ENCODE measurements at places on chromosomes 2 and 18.
A peak's percentile ranks its signal among the peaks of the same experiment; 100 is the strongest.

- no peak overlapping the region for H3K27ac ChIP-seq
- H3K4me1 ChIP-seq = no peaks in the 10 kb centered on the region
- H3K4me3 ChIP-seq = no peak overlapping the region
- H3K36me3 ChIP-seq = no peaks in the 10 kb centered on the region
- DNase-seq = no peak
Observed at GRCh38 chr18:12520442-12520992, 112.8 kb downstream of the PRELID3A start.

DNA sequence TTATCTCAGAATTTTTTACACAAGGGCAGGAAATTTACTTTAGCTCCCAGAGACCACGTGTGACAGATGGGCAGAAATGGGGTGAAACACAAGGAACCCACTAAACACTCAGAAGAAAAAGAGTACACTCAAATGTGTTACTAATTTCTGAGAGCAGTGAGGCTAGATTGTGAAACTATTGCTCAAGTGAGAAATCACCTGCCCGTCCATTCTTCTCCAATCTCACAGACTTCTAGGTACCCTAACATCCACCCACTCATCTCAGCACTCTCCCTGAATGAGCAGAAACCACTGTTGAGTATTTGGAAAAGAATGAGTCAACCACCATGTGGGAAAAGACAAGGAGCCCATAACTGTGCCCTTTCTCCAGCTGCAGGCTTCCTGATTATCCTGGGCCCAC lies 293.0 kb upstream of the CDH2 start:
- no peaks in the 10 kb centered on the region for H3K36me3 ChIP-seq
- DNase-seq = no peak
- no peaks in the 10 kb centered on the region for H3K4me1 ChIP-seq
- no peak overlapping the region for H3K4me3 ChIP-seq
- H3K27me3 ChIP-seq = no peaks in the 10 kb centered on the region

GRCh38 chr18:28494151-28494550 lies 317.2 kb upstream of the CDH2 start:
- H3K27me3 ChIP-seq = no peaks in the 10 kb centered on the region
- DNase-seq = no peak
- no peak overlapping the region for H3K4me3 ChIP-seq
- H3K4me1 ChIP-seq = no peaks in the 10 kb centered on the region

DNA sequence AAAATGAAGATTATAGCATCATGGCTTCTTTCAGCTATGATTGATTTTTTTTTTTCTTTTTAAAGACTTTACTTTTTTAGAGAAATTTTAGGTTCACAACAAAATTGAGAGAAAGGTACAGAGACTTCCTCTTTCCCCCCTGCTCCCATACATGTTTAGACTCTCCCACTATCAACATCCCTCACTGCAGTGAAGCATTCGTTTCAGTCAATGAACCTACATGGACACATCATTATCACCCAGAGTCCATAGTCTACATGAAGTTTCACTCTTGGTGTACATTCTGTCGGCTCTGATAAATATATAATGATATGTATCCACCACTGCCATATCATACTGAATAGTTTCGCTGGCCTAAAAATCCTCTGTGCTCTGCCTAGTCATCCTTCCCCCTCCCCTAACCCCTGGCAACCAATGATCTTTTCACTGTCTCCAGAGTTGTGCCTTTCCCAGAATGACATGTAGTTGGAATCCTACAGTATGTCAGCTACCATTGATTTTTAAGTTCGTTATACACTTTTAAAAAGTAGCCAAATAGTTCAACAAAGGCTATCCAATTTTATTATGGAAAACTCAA lies 86.8 kb downstream of the GPD2 start:
- H3K27me3 ChIP-seq = no peaks in the 10 kb centered on the region
- H3K36me3 ChIP-seq = peaks cover 2% of the 10 kb centered on the region
- no peaks in the 10 kb centered on the region for H3K4me1 ChIP-seq

GRCh38 chr18:77970814-77971213 lies 721.2 kb downstream of the GALR1 start:
- no peak overlapping the region for H3K27ac ChIP-seq
- H3K4me3 ChIP-seq = no peak overlapping the region
- no peaks in the 10 kb centered on the region for H3K27me3 ChIP-seq
- H3K4me1 ChIP-seq = no peaks in the 10 kb centered on the region
- no peaks in the 10 kb centered on the region for H3K36me3 ChIP-seq

- peaks cover 12% of the 10 kb centered on the region for H3K36me3 ChIP-seq
- peak overlapping the region; percentile 83 for H3K27ac ChIP-seq
- H3K4me3 ChIP-seq = peak overlapping the region; percentile 56
- peak; percentile 13 for DNase-seq
- peaks cover 24% of the 10 kb centered on the region for H3K4me1 ChIP-seq
Observed at GRCh38 chr2:169683425-169684134, 10.6 kb downstream of the CFAP210 start.

DNA sequence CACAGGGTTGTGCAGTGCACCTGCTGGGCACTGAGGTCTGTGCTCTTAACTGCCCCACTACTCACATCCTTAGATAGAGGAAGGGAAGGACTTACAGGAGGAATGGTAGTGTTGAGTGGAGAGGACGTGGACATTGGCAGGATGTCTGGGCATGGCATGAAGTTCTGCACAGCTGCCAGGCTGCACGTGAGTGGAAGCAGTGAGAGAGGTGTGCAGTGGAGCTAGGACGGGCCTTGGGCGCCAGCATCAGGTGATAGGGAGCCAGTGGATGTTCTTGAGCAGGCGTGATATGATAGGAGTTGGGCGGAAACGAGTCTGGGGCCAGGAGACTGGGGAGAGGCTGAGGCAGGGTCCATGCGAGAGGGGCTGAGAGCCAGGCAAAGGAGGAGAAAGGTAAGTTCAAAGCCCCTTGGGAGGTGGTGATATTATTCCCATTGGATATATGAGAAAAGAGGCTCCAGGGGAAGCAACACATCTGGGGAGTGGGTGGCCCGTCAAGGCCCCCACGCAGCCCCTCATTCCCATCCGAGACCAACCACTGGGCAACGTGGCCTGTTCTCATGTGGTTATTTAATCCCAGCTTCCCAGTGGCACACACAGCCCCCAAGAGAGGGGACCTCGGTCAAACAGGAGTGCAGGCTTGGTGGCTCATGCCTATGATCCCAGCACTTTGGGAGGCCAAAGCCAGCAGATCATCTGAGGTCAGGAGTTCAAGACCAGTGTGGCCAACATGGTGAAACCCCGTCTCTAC lies 45.7 kb upstream of the SNED1 start:
- no peak overlapping the region for H3K27ac ChIP-seq
- H3K27me3 ChIP-seq = peaks cover 39% of the 10 kb centered on the region
- DNase-seq = no peak
- no peaks in the 10 kb centered on the region for H3K36me3 ChIP-seq

- H3K27me3 ChIP-seq = peaks cover 46% of the 10 kb centered on the region
- no peak overlapping the region for H3K27ac ChIP-seq
- H3K36me3 ChIP-seq = peaks cover 3% of the 10 kb centered on the region
- no peak for DNase-seq
- H3K4me1 ChIP-seq = no peaks in the 10 kb centered on the region
Observed at GRCh38 chr2:178211943-178212342, 17.6 kb downstream of the OSBPL6 start.

GRCh38 chr18:56721031-56721430 lies 69.9 kb downstream of the WDR7 start:
- DNase-seq = no peak
- H3K27ac ChIP-seq = no peak overlapping the region
- H3K36me3 ChIP-seq = peaks cover 7% of the 10 kb centered on the region
- H3K27me3 ChIP-seq = no peaks in the 10 kb centered on the region
- H3K4me3 ChIP-seq = no peak overlapping the region
- peaks cover 5% of the 10 kb centered on the region for H3K4me1 ChIP-seq

DNA sequence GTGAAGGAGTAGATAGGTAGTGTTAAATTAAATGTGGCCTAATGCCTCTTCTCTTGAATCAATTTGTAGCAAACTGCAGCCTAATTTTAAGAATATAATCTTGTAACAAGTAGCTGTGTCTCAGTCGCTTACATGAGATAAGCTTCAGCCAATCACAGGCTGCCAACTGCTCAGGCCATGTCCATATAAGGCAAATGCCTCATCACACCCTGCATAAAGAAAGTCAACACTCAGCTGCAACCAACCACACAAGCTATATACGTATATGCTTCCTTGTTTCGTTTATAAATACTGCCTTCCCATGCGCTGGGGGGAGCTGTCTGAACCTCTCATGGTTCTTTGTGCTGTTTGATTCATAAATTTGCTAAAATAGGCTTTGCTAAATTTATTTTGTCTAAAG lies 476.3 kb downstream of the TRIB2 start:
- no peaks in the 10 kb centered on the region for H3K27me3 ChIP-seq
- H3K4me1 ChIP-seq = no peaks in the 10 kb centered on the region
- DNase-seq = no peak
- no peak overlapping the region for H3K27ac ChIP-seq
- no peaks in the 10 kb centered on the region for H3K36me3 ChIP-seq

GRCh38 chr18:42333558-42333957 lies 378.5 kb downstream of the PIK3C3 start:
- no peak for DNase-seq
- H3K36me3 ChIP-seq = no peaks in the 10 kb centered on the region
- H3K27ac ChIP-seq = no peak overlapping the region
- no peaks in the 10 kb centered on the region for H3K27me3 ChIP-seq
- no peaks in the 10 kb centered on the region for H3K4me1 ChIP-seq

DNA sequence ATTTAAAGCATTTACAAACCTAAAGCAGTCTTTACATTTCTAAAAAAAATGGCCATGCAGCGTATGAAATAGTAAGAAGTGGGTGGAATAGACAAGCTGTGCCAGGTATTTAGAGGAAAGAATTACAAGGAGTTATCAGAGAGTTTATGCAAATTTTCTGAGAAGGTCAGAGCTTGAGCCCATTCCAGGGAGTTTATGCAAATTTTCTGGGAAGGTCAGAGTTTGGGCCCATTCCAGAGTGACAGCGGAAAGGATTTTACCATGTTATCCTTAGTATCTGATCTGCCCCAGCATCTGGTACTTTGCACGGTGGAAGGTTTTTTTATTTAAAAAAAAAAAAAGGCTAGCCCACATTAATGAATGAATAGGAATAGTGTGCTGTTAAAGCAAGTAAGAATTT lies 1.4 kb upstream of the DOK6 start:
- H3K27ac ChIP-seq = no peak overlapping the region
- no peaks in the 10 kb centered on the region for H3K36me3 ChIP-seq

- peaks cover 2% of the 10 kb centered on the region for H3K4me1 ChIP-seq
- no peak for DNase-seq
- H3K36me3 ChIP-seq = no peaks in the 10 kb centered on the region
- H3K27me3 ChIP-seq = peaks cover 19% of the 10 kb centered on the region
- H3K4me3 ChIP-seq = no peak overlapping the region
Observed at GRCh38 chr2:71685941-71686611, 232.7 kb downstream of the DYSF start.

All from effector memory CD8-positive, alpha-beta T cell (primary cell).